NCI-H510A treated with DMSO at 0.1 percent for 48 hours (cell line): ENCODE measurements at places on chromosomes 6 and 20.

- DNase-seq = no peak
Observed at GRCh38 chr20:50799890-50800550, 5.2 kb downstream of the BCAS4 start.

DNA sequence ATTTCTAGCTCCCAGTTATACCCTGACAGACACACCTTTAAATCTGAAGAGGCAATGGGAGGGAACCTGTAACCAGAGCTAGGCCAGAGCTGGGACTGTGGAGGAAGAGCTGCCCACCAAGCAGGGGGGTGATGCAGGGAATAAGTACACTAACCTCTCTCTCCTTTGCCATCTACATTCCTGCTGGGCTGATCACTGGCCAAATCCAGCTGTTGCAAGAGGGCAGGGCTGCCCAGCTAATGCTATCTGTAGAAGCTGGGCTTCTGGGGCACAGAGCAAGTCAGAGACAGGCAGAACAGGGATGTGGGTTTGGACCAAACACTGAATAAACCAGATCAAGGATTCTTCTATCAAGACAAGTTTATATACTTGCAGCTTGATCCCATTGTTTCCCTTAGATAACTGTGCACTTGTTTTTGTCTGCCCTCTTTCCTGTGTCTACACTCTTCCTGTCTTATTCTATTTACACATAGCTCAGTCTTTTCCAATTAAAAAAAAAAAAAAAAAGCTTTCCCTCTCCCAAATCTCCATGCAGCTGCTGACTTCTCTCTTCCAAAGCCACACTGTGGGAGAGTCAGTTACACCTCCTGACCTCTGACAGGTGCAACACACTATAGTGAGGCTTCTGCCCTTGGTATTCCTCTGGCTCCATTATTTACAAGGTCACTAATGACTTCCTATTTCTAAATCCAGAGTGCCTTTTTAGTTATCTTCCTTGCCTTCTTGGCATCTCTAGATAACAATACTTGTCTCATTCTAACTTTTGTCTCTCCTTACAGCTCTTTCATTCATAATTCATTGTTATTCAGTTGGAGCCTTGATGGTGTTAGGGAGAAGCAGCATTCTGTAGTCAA is 43.7 kb downstream of the TRIM38 start:
- no peak for DNase-seq

- no peak for DNase-seq
Observed at GRCh38 chr6:140138311-140139010, 764.0 kb upstream of the CITED2 start.

DNA sequence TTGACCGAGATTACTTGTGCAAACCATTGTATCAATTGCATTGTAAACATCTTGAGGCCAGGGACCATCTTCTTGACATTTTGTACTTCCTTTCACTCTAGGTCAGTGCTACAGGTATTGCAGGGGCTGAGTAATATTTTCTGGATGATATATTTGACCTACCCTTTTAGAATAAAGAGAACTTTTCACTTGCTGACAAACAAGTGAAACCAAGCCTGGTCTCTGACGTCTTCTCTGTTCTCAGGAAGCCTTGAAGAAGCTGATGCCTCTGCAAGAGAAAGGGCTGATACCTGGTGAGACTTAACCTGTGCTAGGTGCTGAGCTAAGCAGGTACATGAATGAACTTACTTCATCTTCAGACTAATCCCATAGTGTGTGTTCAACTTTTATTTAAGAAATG is 60.5 kb upstream of the GGTLC1 start:
- DNase-seq = no peak

GRCh38 chr20:4025125-4025524 is 9.8 kb upstream of the RNF24 start:
- no peak for DNase-seq

DNA sequence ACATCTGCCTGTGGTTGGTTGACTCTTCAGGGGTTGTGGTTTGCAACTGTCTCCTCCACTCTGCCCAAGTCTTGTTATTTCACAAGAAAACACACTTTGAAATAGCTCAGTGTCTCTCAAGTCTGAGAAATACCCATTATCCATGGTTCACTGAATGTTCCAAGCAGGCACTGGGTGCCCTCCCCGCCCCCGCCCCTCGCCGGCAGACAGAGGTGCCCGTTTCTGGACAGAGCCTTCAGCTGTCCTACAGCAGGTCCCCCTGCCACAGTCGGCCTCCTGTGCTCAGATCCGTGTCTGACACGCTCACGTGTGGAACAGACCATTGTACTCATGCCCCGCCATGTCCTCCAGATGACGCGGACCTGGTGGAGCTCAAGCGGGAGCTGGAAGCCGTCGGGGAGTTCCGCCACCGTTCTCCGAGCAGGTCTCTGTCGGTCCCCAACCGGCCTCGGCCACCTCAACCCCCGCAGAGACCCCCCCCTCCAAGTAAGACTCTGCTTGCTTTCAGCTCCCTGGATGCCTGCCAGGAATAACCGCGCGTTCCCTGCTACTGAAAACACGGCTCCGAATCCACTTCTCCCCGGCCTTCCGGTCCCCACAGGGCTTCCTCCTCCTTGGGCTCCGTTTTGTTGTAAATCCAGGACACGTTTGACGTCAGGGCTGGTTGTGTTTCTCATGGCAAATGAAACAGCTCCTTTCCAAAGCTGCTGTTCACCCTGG is 81.4 kb downstream of the SERAC1 start:
- DNase-seq = no peak
